ENCODE measurements at places on chromosomes 7 and 10.

GRCh38 chr10:130807096-130807495, 504.4 kb downstream of the TCERG1L start:
- no peak for DNase-seq

GRCh38 chr10:102121739-102122372, 1.7 kb upstream of the LDB1 start:
- no peak for DNase-seq

GRCh38 chr10:103678178-103678526, 177.2 kb downstream of the SH3PXD2A start:
- DNase-seq: no peak

- no peak for DNase-seq
Measured at GRCh38 chr10:32189400-32190084, 133.3 kb upstream of the KIF5B start.

DNA sequence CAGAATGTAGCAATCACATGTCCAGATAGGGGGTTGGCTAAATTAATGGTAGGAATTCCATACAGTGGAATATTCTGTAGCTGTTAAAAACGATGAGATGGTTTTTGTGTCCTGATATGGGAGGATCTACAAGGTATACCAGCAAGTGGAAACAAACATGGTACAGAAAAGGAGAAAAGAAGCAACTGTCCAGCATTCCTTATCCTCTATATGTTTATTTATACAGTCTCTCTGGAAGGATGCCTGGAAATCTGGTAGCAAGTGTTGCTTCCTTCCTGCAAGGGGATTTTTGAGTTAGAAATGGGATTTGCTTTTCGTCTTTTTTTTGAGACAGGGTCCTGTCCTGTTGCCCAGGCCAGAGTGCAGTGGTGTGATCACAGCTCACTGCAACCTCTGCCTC, 19.3 kb downstream of the IL15RA start:
- no peak for DNase-seq

DNA sequence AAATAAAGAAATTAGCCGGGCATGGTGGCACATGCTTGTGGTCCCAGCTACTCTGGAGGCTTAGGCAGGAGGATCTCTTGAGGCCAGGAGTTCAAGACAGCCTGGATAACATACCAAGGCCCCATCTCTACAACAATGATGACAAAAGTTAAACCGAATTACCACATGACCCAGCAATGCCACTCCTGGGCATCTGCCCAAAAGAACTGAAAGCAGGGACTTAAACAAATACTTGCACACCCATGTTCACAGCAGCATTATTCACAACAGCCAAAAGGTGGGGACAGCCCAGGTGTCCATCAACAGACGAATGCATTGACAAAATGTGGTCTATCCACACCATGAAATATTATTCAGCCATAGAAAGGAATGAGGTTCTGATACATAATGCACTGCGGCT, 83.9 kb downstream of the HIP1 start:
- DNase-seq: no peak

GRCh38 chr7:12357508-12357907, 46.2 kb downstream of the VWDE start:
- DNase-seq: no peak

DNA sequence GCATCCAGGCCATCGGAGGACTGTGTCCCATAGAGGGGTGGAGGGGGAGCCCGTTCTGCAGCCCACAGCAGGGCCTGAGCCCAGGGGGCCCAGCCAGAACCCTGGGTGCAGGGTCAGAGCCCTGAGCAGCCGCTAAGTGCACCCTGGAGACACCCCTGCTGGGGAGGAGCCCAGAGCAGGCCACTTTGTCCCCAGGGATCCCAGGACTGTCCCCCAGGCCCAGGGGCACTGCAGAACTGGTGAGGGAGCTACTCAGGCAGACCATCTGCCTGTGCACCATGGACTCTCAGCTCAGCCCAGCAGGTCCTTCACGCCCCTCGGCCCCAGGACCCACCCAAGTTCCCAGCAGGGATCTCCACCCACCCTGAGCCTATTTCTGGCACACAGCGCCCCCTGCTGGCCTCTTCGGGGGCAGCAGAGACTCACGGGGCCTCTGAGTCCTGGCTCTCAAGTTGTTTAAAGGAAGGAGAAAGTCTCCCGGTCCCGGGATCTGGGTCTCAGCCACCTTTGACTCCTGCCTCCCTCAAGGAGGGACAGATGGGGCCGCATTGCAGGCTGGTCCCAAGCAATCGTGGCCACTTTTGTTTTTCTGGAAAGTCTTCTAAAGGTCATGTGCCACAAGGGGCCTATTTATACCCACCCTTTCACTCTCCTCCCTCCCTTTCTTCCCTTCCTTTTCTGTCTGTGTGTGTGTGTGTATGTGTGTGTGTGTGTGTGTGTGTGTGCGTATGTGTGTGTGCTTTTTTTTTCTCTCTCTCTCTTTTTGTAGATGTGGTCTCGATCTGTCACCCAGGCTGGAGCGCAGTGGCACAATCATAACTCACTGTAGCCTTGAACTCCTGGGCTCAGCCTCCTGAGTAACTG, 90.3 kb downstream of the MYL10 start:
- no peak for DNase-seq

- DNase-seq: no peak
Measured at GRCh38 chr7:116971869-116972268, 18.6 kb downstream of the ST7 start.

GRCh38 chr10:127787873-127788272, 50.9 kb downstream of the FOXI2 start:
- no peak for DNase-seq

DNA sequence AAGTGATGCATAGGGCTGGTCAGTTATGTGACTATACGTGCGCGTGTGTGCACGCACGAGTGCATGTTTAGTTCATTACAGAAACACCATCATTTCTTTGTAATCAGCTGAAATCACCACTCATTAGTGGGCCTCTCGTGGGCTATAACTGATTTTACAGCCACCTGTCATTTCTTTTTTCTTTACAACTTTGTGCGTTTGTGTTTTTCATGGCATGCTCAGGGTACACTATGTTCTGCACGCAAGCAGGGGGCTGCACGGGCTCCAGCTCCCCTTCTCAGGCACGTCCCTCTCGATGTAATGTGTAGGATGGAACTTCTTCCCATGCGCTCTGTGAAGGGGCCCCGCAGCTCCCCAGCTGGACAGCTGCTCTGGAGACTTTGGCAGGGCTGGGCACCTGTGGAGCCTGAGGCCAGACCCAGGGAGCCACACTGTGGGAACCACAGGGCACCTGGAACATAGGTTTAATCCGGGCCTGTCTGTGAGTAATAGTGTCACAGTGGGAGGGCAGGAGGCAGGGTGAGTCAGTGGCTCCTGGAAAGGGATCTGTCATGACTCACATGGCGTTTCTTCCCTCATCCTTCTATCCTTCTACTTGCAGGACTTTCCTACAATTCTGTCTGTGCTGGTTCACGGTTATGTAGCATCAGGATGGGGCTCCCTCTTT, 4.9 kb downstream of the GCK start:
- peak; percentile 77 for DNase-seq

- no peak for DNase-seq
Measured at GRCh38 chr10:66102756-66103155, 823.1 kb upstream of the LRRTM3 start.

DNA sequence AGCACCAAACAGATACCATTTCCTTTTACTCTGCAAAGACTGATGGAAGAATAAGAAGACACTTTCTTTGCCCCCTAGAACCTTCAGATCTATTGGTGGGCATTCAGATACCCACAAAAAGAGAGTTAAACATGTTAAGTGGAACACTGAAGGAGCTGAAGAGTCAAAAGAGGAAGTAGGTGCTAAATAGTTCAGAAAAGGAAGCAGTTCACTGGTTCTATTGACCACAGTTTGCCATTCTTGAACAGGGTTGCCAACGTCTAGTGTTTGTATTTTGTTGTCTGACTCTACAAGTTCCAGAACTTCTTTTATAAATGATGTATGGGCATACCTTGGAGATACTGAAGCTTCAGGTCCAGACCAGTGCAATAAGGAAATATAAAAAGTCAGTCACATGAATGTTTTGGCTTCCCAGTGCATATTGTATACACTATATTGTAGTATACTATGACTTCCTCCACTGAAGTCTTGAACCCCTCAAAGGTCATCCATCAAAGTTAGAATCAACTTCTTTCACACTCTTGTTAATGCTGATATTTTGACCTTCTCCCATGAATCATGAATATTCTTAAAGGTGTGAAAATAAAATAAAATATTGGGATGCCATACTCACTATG, 47.5 kb upstream of the AGR3 start:
- DNase-seq: no peak

- no peak for DNase-seq
Measured at GRCh38 chr7:52639126-52639525, 396.3 kb upstream of the POM121L12 start.

GRCh38 chr7:151308791-151309190, 32.8 kb upstream of the NUB1 start:
- DNase-seq: no peak

- DNase-seq: no peak
Measured at GRCh38 chr10:77666821-77667220, 29.2 kb upstream of the KCNMA1 start.

- DNase-seq: no peak
Measured at GRCh38 chr7:68245688-68246087, 1249.1 kb downstream of the TYW1 start.

- DNase-seq: no peak
Measured at GRCh38 chr7:45162311-45162845, 4.8 kb downstream of the RAMP3 start.

Measured in HS-5 (cell line).